CD4-positive, alpha-beta T cell treated with Interleukin-6 for 4 hours (primary cell): ENCODE measurements at places on chromosomes 7 and 10.

DNA sequence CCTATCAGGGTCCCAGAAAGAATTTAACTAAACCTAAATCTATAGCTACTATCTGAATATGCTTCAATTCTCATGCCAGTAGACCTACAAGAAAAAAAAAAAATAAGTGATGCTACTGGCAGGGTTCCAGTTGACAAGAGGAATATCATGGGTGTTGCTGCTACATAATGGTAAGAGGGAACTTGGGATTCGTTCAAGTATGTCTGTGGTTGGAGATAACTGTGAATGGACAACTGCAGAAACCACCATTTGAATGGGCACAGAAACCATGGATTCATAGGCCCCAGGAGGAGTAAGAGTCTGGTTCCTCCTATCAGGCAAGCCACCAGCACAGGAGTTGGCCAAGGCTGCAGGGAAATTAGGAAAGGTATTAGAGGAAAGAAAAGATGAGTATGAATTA, 287.6 kb upstream of the HGF start:
- DNase-seq = no peak

DNA sequence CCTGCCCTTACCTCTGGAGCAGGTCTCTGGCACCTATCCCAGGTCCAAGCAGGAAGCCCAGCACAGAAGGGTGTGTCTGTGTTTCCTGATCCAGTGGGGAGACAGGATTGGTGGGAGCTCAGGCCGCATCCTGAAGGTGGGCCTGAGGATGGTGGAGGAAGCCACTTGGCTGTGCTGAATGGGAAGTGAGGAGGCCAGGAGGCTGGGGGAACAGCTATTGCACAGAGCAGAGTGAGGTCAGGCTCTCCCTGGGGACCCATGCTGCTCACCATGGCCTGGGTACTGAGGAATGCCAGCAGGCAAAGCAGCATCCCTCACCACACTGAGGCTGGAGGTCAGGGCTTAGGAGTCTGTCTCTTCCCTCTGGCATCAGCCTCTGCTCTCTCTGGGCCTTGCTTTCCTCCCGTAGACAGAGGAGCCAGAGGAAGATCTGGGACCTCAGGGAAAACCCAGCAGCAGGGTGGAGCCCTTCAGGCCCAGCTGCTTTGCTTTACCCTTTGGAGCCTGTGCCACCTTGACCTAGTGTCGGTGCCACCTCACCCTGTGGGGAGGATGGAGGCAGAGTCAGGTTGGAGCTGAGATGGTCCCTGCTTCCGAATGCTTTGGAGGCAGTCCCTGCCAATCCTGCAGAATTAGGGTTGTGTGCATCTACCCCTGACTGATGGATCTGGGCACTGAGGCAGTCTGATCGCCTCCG, 39.0 kb downstream of the CDH23 start:
- DNase-seq = no peak

DNA sequence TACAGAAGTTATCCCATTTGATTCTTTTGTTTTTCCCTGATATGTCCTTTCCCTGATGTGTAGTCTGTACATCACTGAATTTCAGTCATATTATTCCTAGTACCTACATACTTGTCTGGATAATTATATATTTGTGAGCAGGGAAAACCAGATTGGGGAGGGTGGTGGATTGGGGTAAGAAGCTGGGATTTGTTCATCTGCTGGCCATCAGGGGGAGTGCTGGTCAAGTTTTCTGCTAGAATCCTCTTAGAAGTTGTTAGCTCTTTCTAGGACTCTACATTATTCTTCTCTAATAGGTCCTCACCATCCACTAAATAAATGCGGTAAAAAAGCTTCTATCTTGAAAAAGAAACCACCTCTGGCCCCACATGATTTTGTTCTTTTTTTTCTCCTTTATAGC, 232.7 kb upstream of the TAC1 start:
- peak; percentile 3 for DNase-seq

DNA sequence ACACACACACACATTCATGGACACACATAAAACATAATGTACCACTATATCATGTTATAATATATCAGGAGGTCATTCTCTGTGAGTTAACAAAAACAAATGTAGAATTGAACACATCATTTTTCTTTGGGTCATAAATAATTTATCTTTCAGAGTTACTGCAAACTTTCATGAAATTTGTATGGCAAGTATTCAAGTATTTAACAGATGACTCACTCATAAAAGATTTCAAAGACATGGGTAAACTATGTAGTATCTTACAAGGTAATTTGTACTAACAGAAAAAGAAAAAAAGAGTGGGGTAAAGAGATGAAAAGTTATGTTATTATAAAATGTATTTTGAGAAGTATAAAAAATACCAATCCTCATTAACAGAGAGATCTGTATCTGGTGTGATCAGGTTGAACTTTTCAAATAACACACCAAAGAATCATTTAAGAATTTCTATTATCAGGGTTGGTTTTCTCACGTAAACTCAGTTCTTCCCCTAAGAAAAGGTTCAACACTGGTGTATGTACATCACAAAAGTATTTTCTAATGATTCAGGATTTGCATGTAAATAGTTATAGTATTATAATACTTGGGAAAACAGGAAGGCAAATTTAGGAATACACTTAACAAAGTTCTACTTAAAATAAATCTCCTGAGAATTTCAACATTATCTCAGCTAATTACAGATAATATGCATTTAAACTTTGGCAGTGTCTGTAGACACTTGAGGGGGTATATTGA, 933.1 kb upstream of the LRRN3 start:
- no peak for DNase-seq

GRCh38 chr7:133139350-133139749, 57.5 kb upstream of the CHCHD3 start:
- DNase-seq = no peak

DNA sequence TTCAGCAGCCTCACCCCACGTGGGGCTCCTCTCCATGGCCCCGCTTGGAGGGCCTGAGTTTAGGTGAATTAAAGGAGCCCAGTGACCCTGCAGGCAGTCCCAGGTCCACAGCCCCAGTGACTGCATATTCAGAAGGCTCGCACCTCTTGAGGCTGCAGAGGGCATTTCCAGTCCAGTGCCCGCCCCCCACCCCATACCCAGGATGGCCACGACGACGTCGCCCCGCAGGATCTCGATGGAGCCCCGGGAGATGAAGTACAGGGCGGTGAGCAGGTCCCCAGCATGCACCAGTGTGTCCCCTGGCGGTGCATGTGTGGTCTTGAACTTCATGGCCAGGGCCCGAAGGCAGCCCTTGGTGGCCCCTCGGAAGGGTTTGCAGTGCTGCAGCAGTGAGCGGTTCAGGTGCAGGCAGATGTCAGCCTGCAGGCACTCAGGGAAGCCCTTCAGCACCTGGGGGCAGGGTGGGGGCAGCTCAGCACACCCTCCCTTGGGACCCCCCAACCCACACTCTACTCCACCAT, 28.1 kb downstream of the KCNH2 start:
- DNase-seq = no peak

- DNase-seq = no peak
These were observed 308.9 kb upstream of the POM121L12 start for GRCh38 chr7:52726493-52726892.

GRCh38 chr7:106326594-106327537, 42.1 kb upstream of the NAMPT start:
- DNase-seq = no peak
